ENCODE measurements at places on chromosomes 13 and 19.

DNA sequence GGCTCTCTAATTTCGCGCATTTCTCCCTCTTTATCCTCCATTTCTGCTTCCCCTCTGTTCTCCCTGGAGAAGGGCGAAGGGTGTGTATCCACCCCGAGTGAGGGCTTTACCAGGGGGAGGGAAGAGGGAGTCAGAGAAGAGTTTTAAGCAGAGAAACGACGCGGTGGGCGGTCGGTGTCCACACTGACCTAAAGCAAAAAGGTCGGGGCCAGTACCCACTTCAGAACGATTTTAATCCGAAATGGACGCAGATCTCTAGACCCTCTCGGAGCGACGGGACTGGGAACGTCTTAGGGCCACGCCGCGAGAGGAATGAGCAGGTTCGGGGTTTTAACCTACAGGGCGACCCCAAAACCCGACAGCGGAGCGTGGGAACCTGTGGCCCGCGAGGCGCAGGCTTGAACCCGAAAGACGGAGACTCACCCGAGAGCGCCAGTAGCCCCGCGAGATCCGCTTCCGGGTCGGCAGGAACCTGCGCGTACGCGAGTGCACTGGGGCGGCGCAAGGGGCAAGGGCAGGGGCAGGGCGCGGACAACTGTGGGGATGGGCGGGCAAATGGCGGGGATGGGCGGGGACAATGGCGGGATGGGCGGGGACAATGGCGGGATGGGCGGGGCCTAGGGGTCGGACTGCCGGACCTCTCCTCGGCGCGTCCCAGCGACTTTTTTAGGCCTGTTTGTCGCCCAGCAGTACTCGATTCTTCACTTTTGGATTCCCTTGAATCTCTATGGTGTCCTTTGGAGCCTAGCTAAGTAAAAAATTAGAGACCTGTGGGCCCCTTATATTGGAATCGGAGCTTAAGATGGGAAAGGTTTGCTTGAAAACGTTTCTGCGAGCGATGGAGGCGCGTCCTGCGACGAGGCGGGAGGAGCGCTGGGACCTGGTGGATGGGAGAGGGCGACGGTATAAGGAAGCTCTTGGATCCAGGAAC is at the start of gene ZNF677:
Gene ZNF677 (minus strand): TSS at position 463 of the 931 bp plus-strand sequence. CDS start 3,323 bp downstream, outside the sequence.
- peak; percentile 29 for DNase-seq

GRCh38 chr19:36849701-36850558 is 746 bp upstream of the ZNF345 start:
- peak; percentile 75 for DNase-seq

GRCh38 chr13:76775088-76775740 is 111.0 kb downstream of the KCTD12 start:
- DNase-seq = no peak

GRCh38 chr19:52336117-52336790 is at the start of gene ZNF610:
ZNF610 (plus strand) TSS chr19:52336243; CDS start chr19:52349173, 12,930 bp downstream.
- DNase-seq = peak; percentile 25
